ENCODE measurements at places on chromosomes 1 and 21.
A peak's percentile ranks its signal among the peaks of the same experiment; 100 is the strongest.

DNA sequence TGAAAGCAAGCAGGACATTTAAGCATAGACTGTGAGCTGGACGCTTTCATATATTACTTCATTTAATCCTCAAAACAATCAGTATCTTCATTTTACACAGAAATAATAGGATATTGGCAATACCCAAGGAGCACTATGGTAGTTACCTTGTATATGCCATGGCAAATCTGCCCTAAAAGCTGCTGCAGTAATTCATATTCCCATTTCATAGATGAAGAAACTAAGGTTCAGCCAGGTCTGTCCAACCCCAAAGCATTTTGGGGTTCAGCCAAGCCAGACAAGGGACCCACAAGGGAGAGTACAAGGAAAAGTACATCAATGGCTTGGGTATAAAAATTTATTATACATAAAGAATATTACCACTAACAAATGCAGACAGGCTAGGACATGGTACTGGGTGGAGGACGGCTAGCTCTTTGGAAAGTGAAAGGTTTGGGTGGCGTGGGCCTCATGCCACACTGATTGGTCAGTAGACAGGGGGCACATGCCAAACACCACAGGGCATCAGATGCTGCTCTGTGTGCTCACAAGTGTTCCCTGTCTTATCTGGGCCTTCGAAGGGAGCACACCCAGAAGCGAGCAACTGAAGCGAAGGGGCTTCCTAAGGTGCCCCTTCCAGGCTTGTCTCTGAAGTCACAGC, 23.9 kb upstream of the PTAFR start:
- peaks cover 12% of the 10 kb centered on the region for H3K4me1 ChIP-seq
- no peak overlapping the region for H3K27ac ChIP-seq
- no peaks in the 10 kb centered on the region for H3K27me3 ChIP-seq
- peaks cover 30% of the 10 kb centered on the region for H3K36me3 ChIP-seq
- DNase-seq, result no peak
- H3K4me3 ChIP-seq, result no peak overlapping the region

GRCh38 chr21:44993321-44994046, 53.7 kb downstream of the SLX9 start:
- H3K4me1 ChIP-seq, result peaks cover 7% of the 10 kb centered on the region
- no peaks in the 10 kb centered on the region for H3K27me3 ChIP-seq
- no peak for DNase-seq
- H3K27ac ChIP-seq, result no peak overlapping the region
- H3K4me3 ChIP-seq, result no peak overlapping the region

- no peaks in the 10 kb centered on the region for H3K36me3 ChIP-seq
- H3K4me1 ChIP-seq, result no peaks in the 10 kb centered on the region
- no peak overlapping the region for H3K4me3 ChIP-seq
- H3K27me3 ChIP-seq, result peaks cover 24% of the 10 kb centered on the region
- no peak for DNase-seq
- no peak overlapping the region for H3K27ac ChIP-seq
These were observed 6.9 kb upstream of the SLC35F3 start for GRCh38 chr1:233897325-233898162.

DNA sequence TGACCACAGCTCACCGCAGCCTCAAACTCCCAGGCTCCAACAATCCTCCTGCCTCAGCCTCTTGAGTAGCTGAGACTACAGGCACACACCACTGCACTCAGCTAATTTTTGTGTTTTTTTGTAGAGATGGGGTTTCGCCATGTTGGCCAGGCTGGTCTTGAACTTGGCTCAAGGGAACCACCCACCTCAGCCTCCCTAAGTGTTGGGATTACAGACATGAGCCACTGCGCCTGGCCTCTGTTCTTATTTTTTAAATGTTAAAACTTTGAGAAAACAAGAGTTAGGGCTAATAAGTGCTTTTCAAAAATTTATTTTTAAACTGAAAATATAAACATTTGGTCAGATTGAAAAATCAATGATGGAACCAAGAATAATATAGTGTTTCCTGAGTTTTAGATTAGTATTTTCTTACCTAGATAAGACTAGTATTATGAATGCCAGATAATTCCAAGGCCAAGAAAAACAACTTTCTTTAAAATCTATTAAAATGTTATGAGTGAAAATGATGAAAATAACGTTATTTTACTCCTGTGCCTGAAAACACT, 66.2 kb upstream of the S1PR1 start:
- peaks cover 5% of the 10 kb centered on the region for H3K4me1 ChIP-seq
- no peaks in the 10 kb centered on the region for H3K27me3 ChIP-seq
- no peak overlapping the region for H3K4me3 ChIP-seq
- H3K27ac ChIP-seq, result no peak overlapping the region

DNA sequence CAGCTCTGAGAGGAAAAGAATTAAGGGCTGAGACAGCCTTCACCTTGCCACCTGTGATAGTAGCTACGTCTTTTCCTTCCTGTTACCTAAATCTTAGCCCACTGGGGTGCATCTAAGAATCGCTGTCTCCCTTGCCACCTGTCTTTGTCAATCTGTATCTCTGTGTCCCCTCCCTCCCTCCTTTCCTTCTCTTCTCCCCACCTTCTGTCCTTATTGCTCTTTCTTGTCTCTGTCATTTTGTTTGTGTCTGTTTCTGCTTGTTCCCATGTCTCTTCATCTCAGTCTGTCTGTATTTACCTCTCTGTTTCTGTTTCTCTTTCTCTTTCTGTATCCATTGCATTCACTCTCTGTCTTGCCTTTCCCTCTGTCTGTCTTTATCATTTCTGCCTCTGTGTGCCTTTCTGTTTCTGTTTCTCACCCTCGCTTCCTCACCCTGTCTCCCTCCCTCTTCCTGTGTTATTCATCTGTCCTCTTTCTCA, 30.2 kb downstream of the SLC22A15 start:
- peaks cover 27% of the 10 kb centered on the region for H3K4me1 ChIP-seq
- H3K27ac ChIP-seq, result no peak overlapping the region
- no peak for DNase-seq
- H3K4me3 ChIP-seq, result no peak overlapping the region
- H3K36me3 ChIP-seq, result peaks cover 27% of the 10 kb centered on the region

- H3K4me1 ChIP-seq, result peaks cover 84% of the 10 kb centered on the region
- no peaks in the 10 kb centered on the region for H3K27me3 ChIP-seq
- H3K36me3 ChIP-seq, result no peaks in the 10 kb centered on the region
- H3K27ac ChIP-seq, result no peak overlapping the region
These were observed 79.4 kb downstream of the ITPKB start for GRCh38 chr1:226659641-226660040.

GRCh38 chr1:245860657-245861544, 646.2 kb downstream of the SMYD3 start:
- peaks cover 64% of the 10 kb centered on the region for H3K4me1 ChIP-seq
- no peak overlapping the region for H3K4me3 ChIP-seq
- no peak for DNase-seq
- H3K36me3 ChIP-seq, result peaks cover 12% of the 10 kb centered on the region
- H3K27ac ChIP-seq, result peak overlapping the region; percentile 95

GRCh38 chr1:92554216-92554615, 67.5 kb upstream of the GFI1 start:
- H3K36me3 ChIP-seq, result peaks cover 4% of the 10 kb centered on the region
- H3K4me1 ChIP-seq, result no peaks in the 10 kb centered on the region
- DNase-seq, result no peak
- no peak overlapping the region for H3K4me3 ChIP-seq

GRCh38 chr1:18101508-18101907, 6.1 kb upstream of the IGSF21 start:
- no peak for DNase-seq
- peaks cover 63% of the 10 kb centered on the region for H3K27me3 ChIP-seq
- no peaks in the 10 kb centered on the region for H3K36me3 ChIP-seq
- no peak overlapping the region for H3K4me3 ChIP-seq
- H3K4me1 ChIP-seq, result no peaks in the 10 kb centered on the region

DNA sequence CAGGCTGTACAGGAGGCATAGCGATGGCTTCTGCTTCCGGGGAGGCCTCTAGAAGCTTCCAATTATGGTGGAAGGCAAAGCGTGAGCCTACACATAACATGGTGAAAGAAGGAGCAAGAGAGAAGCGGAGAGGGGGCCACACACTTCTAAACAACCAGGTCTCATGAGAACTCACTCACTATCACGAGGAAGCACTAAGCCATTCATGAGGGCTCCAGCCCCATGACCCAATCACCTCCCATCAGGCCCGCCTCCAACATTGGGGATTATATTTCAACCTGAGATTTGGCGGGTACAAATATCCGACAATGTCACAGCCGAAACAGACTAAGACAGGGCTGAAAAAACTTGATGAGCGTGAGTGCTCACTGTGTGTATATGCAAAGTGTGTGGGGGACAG, 89.3 kb upstream of the CNIH3 start:
- H3K27ac ChIP-seq, result no peak overlapping the region
- H3K4me3 ChIP-seq, result no peak overlapping the region
- no peaks in the 10 kb centered on the region for H3K27me3 ChIP-seq
- no peak for DNase-seq

GRCh38 chr1:202752774-202753173, 42.5 kb upstream of the SYT2 start:
- DNase-seq, result no peak
- no peaks in the 10 kb centered on the region for H3K27me3 ChIP-seq
- peaks cover 51% of the 10 kb centered on the region for H3K36me3 ChIP-seq
- H3K27ac ChIP-seq, result no peak overlapping the region

DNA sequence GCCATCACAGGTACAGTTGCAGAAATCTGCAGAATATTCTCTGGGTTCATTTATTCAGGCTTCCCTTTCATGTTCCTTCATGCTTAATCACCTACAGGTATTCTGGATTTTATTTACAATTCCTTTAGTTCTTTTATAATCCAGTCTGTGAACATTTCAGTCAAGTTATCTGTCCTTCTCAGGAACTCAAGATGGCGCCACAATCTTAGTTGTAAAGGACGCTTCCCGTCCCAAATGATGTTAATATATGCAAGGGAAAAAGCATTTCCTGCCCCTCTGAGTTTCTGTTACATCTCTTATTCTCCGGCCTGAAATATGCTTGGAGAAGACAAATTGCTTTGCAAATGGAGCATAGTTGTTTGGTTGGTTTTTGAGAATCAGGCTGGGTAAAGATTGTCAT, 19.3 kb downstream of the F3 start:
- no peaks in the 10 kb centered on the region for H3K36me3 ChIP-seq
- peaks cover 9% of the 10 kb centered on the region for H3K4me1 ChIP-seq
- H3K27ac ChIP-seq, result no peak overlapping the region
- H3K4me3 ChIP-seq, result no peak overlapping the region
- DNase-seq, result no peak
- no peaks in the 10 kb centered on the region for H3K27me3 ChIP-seq

- no peaks in the 10 kb centered on the region for H3K27me3 ChIP-seq
- no peak overlapping the region for H3K4me3 ChIP-seq
- H3K27ac ChIP-seq, result no peak overlapping the region
- H3K36me3 ChIP-seq, result peaks cover 6% of the 10 kb centered on the region
These were observed 464.8 kb downstream of the PTBP2 start for GRCh38 chr1:97186381-97186780.

- H3K27ac ChIP-seq, result no peak overlapping the region
- H3K36me3 ChIP-seq, result peaks cover 6% of the 10 kb centered on the region
- H3K4me1 ChIP-seq, result peaks cover 5% of the 10 kb centered on the region
- no peak for DNase-seq
These were observed 5.8 kb upstream of the CTSE start for GRCh38 chr1:206029484-206029883.

- DNase-seq, result no peak
- no peak overlapping the region for H3K4me3 ChIP-seq
- H3K4me1 ChIP-seq, result peaks cover 31% of the 10 kb centered on the region
These were observed 45.3 kb upstream of the RGS5 start for GRCh38 chr1:163248064-163248463.

- peaks cover 8% of the 10 kb centered on the region for H3K4me1 ChIP-seq
- H3K27me3 ChIP-seq, result no peaks in the 10 kb centered on the region
- H3K36me3 ChIP-seq, result peaks cover 19% of the 10 kb centered on the region
These were observed 37.1 kb downstream of the ARHGEF16 start for GRCh38 chr1:3491291-3492246.

DNA sequence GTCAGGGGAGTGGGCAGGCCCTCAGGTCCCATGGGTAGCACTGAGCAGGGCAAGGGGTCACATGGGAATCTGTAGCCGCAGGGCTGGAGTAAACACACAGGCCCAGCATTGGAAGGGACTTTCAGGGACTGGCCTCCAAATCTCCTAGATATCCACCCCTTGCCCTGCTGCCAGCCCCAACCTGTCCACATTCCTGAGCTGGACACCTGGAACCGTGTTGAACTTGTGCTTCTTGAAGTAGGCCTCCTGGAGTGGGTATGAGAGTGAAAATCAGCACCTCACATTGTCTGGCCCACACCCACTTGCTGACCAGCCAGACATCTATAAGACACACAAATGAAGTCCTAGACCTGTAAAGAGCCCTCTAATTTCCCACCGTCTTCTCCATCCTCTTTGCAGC, 7.7 kb downstream of the POMGNT1 start:
- H3K4me1 ChIP-seq, result peaks cover 40% of the 10 kb centered on the region
- H3K27ac ChIP-seq, result peak overlapping the region; percentile 83
- DNase-seq, result no peak
- no peaks in the 10 kb centered on the region for H3K27me3 ChIP-seq
- peaks cover 19% of the 10 kb centered on the region for H3K36me3 ChIP-seq
- no peak overlapping the region for H3K4me3 ChIP-seq

- DNase-seq, result no peak
- no peak overlapping the region for H3K27ac ChIP-seq
- H3K4me1 ChIP-seq, result peaks cover 10% of the 10 kb centered on the region
These were observed 4.1 kb downstream of the L1TD1 start for GRCh38 chr1:62198781-62199125.

DNA sequence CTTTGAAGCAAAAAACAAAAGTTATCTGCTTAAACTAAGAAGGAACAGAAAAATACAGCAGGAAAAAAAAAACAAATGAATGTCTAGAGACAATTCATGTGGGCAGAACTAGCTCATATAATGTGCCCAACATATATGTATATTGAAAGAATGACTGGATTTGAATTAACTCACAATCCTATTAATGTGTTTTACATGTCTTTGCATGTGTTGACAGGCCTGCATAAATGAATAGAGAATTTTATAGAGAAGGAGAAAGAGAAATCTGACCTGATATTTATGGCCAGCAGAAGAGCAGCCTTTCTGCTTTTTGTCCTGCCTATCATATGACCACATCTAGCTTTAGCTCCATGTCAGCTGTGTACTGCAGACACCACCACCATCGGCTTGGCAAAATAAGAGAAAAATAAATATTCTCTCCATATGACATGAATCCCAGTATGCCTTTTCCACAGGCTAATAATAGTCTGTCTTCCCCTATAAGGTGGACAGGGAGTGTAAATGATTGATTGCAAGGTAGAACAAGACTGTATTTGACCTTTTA, 171.5 kb upstream of the PALMD start:
- H3K4me1 ChIP-seq, result peaks cover 5% of the 10 kb centered on the region
- peaks cover 2% of the 10 kb centered on the region for H3K36me3 ChIP-seq
- no peak overlapping the region for H3K4me3 ChIP-seq

GRCh38 chr1:33687000-33687399, 176.9 kb upstream of the HMGB4 start:
- no peak overlapping the region for H3K4me3 ChIP-seq
- DNase-seq, result no peak
- no peak overlapping the region for H3K27ac ChIP-seq
- peaks cover 22% of the 10 kb centered on the region for H3K27me3 ChIP-seq
- H3K4me1 ChIP-seq, result no peaks in the 10 kb centered on the region

GRCh38 chr1:209323743-209324142, 259.8 kb upstream of the CAMK1G start:
- H3K27me3 ChIP-seq, result no peaks in the 10 kb centered on the region
- no peak for DNase-seq
- H3K36me3 ChIP-seq, result no peaks in the 10 kb centered on the region
- no peak overlapping the region for H3K27ac ChIP-seq
- H3K4me3 ChIP-seq, result no peak overlapping the region

- no peak overlapping the region for H3K4me3 ChIP-seq
- peak overlapping the region; percentile 90 for H3K27ac ChIP-seq
- H3K4me1 ChIP-seq, result peaks cover 46% of the 10 kb centered on the region
- H3K36me3 ChIP-seq, result peaks cover 4% of the 10 kb centered on the region
- DNase-seq, result no peak
- H3K27me3 ChIP-seq, result no peaks in the 10 kb centered on the region
These were observed 9.7 kb upstream of the COL8A2 start for GRCh38 chr1:36134505-36135329.

Data from chondrocyte (in vitro differentiated cells).